ENCODE measurements at places on chromosomes 12 and 14. TPM values are rescaled to one million over a fixed set of nuclear protein-coding genes. Genes with fewer than 3 reads are reported as not detected.
A peak's percentile ranks its signal among the peaks of the same experiment; 100 is the strongest.

FERMT2 gene
- 1.7 TPM for total RNA-seq

DNA sequence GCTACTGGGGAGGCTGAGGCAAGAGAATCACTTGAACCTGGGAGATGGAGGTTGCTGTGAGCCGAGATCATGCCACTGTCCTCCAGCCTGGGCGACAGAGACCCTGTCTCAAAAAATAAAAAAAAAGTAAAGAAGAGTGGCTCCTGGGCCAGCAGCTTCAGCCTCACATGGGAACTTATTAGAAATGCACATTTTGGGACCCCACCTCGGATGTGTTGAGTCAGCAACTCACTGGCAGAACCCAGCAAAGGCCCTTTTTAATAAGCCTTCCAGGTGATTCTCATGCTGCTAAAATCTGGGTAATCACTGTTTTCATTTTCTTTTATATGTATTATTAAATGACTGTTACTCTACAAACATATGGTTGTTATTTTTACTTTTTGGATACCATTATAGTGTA lies 41.6 kb downstream of the TBK1 start:
- DNase-seq: no peak

DNA sequence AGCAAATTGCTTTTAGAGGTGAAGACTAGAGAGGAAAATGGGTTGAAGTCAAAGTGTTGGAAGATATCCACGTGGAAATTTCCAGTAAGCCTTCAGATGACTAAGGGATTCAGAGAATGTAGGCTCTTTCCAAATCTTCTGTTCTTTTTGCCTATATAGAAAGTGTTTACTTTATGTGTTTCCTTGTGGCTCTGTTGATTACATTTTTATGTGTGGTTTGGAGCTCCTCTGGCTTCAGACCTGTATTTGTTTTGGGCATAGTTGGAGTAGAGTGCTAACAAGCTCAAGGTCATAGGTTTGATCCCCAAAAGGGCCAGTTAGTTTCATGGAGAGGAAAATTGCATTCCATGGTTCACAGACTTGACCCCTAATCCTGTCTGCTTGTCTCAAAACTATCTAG lies 91.9 kb downstream of the IGF1 start:
- DNase-seq: no peak

GRCh38 chr12:69648476-69648875 lies 37.8 kb upstream of the LRRC10 start:
- no peak for DNase-seq

MYF5 gene
- total RNA-seq: not detected

DNA sequence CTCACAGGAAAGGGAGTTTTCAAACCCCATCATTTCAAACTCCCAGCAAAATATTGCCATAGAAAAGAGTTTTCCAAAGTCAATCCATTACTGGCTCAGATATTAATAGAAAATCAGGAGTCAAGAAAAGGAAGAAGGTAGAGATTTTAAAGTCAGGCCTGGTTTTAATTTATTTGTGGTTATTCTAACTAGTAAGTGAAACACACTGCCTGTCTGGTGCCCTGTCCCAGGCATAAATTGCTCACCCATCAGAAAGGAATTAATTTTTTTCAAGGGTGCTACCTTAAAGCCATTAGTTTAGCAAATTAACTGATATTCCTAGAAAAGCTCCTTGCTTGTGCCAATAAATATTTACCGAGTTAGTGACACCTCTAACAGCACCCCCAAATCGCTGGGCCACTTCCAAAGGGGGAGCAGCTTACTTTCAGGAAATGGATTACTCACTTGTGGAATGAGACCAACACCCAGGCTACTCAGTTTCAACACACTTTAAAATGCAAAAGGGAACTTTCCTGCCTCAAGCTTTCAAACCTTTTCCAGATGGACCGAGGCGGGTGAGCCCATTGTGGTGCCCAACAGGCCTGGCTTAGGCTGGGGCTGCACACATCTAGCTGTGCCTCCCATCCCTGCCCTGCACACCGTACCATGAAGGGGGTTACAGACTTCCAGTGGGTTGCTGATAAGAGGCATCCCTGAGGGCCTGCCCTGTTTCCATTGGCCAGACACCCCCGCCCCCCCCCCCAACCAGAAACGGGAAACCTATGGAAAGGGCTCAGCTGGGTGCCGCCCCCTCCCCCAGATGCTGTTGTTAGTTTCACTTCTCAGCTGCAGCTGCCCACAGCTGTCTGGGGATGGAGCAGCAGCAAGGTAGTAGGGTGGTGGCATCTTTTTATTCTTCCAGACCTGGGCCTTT lies 117.2 kb downstream of the SAMD4A start:
- no peak for DNase-seq

EPYC gene
- total RNA-seq: not detected

DNA sequence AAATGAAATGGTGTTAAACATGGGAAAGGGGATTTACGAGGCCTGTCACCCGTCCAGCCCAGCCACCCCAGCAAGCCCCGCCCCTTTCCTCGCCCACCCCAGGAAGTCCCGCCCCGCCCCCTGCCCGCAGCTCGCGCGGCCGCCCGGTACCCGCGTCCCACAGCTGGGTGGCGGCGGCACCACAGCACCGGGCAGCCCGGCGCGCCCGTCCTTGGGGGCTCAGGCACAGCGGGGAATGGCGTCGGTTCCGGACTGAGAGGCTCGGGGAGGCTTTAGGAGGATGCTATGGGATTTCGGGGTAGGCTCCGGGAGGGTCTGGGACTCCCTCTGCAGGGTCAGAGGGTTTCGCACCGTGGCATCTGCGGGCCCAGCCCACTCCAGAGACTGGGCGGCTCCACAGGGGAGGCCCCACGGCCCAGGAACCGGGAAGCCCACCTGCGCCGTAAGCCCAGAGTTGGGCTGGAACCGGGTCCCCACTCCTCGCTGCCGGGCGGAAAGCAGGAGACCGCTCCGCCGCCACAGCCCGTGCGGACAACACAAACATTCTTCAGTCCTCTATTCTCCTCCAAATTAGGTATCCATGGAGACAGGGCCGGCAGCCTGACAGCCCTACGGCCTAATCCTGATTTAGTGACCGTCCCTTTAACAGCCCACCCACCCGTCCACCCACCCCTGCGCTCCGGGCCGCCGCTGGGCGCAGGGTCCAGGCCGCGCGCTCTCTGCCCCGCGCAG lies 1.4 kb downstream of the FIGNL2 start:
- DNase-seq: peak; percentile 26
